ENCODE measurements at places on chromosomes 11 and 22.

GRCh38 chr11:102926961-102927623 is 28.4 kb downstream of the MMP13 start:
- no peak for DNase-seq

- no peak for DNase-seq
Observed at GRCh38 chr11:35740061-35740799, 77.7 kb downstream of the TRIM44 start.

DNA sequence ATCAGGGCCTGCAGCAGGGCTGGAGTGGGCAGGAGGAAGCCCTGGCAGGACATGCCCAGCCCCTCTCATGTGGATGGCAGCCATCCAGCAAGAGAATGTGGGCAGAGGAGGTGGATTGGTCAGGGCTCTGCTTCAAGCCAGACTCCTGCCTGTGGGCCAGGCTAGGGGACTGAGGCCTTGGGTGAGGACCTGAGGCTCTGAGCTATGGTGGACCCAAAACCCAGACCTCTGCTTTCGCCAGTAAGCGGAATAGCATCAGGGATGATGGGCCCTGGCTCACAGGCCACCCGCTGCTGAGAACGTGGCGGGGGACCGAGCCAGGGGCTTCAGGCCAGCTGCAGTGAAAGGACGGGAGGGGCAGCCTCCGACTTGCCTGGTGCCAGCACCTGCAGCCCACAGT is 57.4 kb downstream of the LINC01488 start:
- no peak for DNase-seq

DNA sequence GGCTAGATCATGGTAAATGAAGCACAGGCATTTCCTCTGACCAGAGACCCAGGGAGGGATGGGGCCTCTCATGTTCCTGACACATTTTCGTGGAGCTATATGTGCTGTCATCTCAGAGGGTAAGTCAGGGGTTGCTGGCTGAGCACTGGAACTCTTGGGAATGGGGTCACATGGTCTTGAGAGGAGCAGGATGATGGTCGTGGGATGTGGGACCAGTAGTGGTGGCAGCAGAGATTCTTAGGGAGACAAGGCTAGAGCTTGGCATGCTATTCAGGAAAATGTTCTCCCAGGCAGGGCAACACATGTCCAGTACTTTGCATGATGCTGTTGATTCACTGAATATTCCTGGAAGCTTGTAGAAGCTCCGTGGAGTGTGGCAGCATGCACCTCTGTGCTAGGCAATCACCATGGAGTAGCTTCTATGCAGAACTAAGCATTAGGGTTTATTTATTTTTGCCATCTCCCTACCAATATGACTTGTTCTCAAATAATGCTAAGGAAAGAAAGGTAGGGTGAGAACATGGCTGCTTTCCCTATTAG is 31.4 kb upstream of the TTC12 start:
- DNase-seq = no peak

DNA sequence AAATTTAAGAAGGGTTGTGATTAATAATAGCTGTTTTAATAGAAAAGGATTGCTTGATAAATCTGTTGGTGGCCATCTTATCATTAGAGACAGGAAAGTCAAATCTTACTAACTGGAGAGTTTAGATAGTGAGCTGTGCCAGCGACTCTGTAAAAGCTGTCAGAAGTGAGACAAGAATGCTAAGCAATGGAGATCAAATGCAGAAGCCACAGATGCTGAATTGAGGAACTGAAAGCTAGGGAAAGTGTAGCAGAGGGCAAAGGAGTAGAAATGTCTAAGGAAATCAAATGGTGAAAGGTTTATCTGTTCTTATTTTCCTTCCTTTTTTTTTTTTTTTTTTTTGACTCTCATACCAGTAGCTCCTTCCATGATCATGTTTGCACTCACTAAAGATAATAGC is 13.7 kb downstream of the MS4A13 start:
- no peak for DNase-seq

DNA sequence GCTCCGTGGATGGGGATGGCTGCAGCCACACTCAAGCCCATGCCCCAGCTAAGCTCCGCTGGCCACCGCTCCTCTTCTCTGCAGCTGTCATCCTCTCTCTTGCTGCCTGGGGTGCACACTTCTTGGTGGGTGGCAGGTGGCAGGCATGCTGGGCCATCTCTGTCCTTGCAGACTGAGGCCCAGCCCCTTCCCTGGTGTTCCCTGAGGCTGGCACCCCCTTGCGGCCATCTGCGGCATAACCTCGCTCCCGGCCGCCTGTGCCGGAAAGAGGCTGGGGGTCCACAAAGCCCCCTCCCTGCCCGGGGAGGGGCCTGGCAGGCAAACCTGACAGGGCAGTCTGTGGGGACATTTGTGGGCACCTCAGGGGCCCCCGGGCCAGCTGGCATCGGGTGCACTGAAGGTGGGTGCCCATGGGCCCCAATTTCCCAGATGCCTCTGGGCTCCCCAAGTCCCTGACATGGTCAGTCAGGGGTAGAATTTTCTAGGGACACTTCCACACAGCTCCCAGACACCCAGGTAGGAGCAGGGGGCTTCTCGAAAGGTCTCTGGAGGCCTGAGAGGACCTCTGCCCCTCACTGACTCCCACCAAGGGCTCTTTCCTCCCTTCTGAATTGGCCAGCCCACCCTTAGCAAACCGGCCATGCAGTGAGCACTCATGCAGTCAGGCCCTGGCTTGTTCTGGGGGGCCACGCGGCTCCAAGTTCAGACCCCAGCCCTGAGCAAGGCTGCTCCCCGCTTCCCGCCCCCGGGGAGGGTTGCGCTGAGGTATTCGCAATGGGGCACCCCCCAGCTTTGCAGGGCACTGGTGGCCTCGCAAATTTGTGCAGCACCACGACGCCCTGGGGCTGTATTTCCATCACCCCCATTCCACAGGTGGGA is 23.5 kb upstream of the TH start:
- DNase-seq = no peak

DNA sequence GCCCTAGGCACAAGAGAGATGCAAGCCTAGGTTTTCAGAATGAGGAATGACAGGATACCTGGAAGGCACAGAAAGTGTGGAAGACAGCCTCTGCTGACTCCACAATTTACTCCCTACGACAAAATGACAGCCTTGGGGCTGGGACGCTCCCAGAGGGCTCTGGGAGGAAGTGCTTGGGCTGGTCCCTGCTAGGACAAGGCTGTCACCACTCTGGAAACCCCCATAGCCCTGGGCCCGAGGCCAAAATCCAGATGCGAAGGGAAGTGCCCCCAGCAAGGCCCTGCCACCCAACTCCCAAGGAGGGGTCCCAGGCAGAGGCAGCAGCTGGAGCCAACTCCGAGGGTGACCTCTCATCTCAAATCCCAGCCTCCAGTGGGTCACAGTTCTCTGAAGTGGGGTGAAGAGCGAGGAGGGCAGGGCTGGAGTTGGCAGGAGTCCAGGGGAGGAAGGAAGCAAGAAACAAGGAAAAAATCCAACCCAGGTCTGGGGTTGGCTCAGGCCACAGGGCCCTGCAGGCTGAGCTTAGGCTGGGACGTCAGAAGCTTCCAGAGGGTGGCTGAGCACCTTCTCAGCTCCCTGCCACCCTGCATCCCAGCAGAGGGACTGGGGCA is 6.3 kb upstream of the CDC42EP2 start:
- DNase-seq = no peak

- DNase-seq = no peak
Observed at GRCh38 chr11:127345819-127346459, 345.4 kb upstream of the KIRREL3 start.

GRCh38 chr11:59259867-59260475 is 47.2 kb upstream of the MPEG1 start:
- DNase-seq = no peak

DNA sequence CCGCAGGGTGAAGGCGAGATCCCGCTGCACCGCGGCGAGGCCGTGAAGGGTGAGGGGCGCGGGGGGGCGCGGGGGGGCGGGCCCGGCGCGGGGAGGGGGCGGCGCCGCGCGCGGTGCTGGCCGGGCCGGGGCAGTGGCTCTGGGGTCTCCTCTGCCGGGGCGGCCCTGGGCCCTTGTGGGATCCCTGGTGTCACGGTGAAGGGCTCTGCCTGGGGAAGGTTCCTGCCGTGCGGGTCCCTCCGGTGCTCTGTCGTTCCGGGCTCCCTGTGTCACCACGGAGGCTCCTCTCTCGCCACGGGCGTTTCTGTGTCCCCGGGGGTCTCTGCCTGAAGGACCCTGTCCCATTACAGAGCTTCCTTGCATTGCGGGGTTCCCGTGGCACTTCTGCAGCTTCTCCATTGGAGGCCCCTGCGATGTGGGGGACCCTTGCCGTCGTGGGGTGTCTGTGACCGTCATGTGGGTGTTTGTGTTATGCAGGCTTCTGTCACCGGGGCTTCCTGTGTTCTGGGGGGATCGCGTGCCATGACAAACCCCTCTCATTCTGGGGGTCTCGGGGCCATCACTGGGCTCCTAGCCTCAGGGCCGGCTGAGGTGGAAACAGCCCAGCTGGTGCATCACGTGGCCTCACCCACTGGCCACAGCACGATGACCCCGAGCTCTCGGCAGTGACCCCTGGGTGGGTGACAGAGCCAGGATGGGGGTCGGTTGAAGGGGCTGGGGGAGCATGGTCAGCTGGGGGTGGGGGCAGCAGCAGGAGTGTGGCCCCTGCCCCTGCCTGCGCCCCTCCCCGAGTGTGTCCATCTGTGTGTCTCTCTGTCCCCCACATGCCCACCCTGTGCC is 25.3 kb downstream of the SHANK3 start:
- no peak for DNase-seq

GRCh38 chr11:10019906-10020682 is 273.9 kb downstream of the SBF2 start:
- no peak for DNase-seq

GRCh38 chr22:21991304-21991596 is 8.7 kb upstream of the TOP3B start:
- DNase-seq = no peak

GRCh38 chr22:32245042-32245441 is 10.1 kb downstream of the SLC5A4 start:
- no peak for DNase-seq

DNA sequence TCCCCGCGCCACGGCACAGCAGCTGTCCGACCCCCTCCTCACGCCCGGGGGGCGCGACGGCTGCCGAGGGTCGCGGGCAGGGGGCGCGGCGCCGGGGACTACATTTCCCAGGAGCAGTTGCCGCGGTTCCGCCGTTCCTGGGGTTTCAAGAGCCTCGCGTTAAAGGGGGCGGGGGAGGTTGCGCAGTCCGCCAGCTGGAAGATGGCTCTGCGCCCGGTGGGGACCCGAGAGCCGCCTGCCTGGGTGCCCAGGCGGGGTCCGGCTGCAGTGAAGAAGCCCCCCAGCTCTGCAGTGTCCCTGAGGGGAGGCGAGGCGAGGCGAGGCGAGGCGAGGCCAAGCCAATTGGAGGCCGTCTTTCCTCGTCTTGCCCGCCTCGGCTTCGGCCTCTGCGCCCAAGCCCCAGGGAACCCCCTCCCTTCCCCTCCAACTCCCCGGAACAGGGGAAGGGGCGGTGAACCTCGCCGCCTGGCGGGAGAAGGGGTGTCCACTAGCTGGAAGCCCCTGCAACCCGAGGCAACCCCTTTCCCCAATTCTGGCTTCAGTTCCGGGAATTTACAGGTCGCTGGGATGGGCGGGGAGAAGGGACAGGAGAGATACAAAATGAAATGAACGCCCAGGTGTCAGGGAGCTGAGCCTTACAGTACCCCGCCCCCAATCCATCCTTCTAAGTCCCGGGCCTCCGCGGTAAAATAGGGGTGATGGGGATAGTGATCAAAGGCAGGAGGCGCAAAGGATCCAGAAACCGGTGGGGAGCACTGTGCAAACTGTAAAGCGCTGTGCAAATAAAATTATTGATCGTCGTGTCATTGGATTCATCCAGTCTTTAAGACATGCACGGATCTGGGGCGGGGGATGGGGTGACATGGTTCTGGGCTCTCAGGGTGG is 5.2 kb upstream of the GCAT start:
- no peak for DNase-seq

DNA sequence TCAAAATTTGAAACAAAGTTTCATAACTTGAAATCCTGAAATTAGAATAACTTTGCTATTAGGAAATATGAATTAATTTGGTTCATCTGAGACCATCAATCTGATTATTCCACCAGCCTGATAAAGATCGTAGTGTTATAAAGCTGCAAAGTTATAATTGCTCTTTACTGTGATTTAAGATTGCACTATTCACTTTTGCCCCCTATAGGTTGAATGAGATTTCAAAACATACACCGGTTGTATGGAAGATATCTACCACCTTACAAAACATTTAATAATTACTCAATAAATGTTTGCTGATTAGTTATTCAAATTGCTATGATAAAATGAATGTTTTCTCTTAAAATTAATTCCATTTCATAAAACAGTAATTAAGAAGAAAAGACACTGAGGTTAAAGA is 26.1 kb downstream of the APIP start:
- DNase-seq = no peak
